ENCODE measurements at places on chromosomes 6 and 20. TPM values are rescaled to one million over a fixed set of nuclear protein-coding genes. Genes with fewer than 3 reads are reported as not detected.
A peak's percentile ranks its signal among the peaks of the same experiment; 100 is the strongest.

GRCh38 chr6:39821046-39821740, 29.0 kb downstream of the DAAM2 start:
- DNase-seq: no peak

- no peak for DNase-seq
Measured at GRCh38 chr6:150729188-150729748, 129.6 kb downstream of the PLEKHG1 start.

OR2J3 gene
- total RNA-seq: not detected

DNA sequence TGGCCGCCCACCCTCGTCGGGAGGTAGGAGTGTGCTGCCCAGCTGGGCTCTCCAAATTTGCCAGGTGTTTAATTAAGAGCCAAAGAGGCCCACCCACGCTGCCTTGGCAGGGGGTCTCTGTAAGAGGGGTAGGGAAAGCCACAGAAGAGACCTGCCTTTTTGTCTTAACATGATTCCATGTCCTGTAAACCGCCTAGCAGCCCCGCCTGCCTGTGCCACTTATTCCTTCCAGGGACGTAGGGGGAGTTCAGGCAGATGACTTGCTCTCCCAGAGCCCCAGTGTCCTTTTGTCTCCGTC, 2.1 kb downstream of the FAM210B start:
- no peak for DNase-seq

DNA sequence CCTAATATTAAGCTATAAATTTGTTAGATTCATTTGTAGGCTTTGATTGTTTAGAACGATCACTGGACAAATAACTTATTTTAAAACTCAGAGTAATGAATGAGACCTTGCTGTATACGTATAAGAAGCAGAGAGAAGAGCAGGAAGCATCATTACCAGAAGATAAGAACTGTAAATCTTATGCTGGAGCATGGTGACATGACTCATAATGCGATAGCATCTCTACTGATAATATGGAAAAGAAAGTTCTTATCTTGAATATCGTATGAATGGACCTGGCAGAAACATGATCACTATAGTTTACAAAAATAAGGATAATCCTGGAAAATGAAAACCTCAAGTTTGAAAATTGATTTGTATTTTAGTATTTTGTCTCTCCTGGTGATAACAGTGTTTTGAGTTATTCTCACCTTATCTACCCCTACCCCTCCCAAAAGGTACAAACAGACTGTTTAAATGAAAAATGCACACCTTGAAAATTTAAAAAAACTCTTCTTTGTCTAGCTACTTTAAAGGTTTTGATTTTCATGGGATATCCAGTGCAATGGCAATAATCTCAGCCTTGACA, 2.0 kb upstream of the ZSCAN26 start:
- no peak for DNase-seq

DNA sequence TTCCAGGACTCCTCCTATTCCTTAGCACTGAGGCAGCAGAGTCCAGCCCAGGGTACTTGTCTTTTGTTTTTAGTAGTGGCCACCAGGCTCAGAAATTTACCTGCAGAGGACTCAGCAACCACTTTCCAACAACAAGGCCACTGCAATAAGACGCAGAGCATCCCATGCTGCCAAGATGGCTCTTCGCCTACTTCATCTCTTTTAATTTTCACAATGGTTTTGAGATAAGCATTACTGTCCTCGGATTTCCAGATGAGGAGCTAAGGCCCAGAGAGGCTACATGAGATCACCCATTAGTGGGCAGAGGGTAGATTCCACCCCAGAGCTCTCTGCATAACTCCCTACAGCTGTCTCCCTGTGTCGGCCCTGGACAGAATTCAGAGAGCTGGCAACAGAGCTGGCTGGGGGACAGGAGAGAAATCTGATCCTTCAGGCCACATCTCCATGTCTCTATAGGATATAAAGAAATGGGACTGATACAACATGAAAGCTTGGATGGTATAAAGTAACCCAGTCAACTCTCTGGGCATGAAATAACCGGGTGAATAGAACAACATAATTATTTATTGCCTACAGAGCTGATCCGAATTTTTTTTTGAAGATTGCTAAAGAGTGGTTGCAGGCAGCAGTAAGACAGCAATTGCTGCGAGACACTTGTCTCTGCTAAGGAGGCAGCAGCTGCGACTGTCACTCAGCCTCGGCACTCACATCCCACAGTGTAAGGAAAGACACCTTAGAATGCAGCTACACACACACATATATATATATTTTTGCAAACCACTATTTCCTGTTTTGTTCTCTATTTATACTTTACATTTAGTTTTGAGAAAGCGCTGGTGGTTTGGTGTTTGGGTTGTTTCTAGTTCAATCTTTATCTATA, 37.2 kb downstream of the SCML4 start:
- DNase-seq: peak; percentile 58

- no peak for DNase-seq
Measured at GRCh38 chr6:19759117-19759880, 77.9 kb upstream of the ID4 start.

All from CD4-positive, alpha-beta T cell (primary cell).